ENCODE measurements at places on chromosomes 12 and 14.

DNA sequence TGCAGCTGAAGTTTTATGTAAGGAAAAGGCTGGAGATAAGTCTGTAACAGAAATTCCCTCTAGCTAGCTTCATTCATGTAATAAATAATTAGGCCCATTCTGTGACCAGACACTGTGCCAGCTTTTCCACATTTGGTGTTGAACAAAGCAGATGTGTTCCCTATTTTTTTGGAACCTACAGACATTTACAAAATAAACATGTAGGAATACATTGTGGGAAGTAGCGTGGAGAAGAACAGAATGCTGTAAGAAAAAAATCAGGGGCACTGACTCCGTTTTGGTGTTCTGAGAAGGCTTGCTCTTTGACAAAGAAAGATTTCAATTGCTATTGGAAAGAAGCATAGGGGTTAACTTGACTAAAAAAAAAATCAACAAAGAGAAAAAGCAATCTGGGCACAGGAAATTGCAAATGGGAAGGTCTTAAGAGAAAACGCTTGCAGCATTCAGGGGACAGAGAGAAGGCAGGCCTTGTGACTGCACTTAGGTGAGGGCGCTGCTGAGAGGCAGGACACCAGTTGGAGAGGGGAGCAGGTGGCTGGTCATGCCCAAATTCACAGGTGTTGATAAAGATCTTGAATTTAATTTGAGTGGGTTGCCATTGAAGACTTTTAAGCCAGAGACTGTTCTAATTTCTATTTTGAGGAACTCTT is 4.0 kb downstream of the FAR2 start:
- H3K4me1 ChIP-seq: peaks cover 20% of the 10 kb centered on the region
- no peak for DNase-seq
- no peak overlapping the region for H3K4me3 ChIP-seq
- no peak overlapping the region for H3K27ac ChIP-seq
- H3K36me3 ChIP-seq: no peaks in the 10 kb centered on the region

GRCh38 chr12:19316425-19316824 is 122.9 kb upstream of the AEBP2 start:
- no peaks in the 10 kb centered on the region for H3K36me3 ChIP-seq
- no peak overlapping the region for H3K27ac ChIP-seq
- DNase-seq: no peak
- peaks cover 20% of the 10 kb centered on the region for H3K4me1 ChIP-seq

DNA sequence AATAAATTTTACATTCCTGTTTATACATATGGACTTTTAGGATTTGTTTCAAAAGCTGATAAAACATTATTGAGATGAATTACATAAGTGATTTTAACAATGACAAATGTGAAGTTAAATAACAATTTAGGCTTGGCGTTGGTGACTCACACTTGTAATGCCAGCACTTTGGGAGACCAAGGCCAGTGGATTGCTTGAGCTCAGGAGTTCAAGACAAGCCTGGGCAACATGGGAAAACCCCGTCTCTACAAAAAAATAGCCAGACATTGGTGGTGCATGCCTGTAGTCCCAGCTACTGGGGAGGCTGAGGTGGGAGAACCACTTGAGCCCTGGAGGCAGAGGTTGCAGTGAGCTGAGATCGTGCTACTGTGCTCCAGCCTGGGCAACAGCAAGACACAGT is 7.4 kb downstream of the ACOT2 start:
- H3K36me3 ChIP-seq: peaks cover 19% of the 10 kb centered on the region
- no peaks in the 10 kb centered on the region for H3K27me3 ChIP-seq
- no peak overlapping the region for H3K27ac ChIP-seq

GRCh38 chr14:24674204-24674970 is 40.4 kb upstream of the GZMB start:
- H3K27me3 ChIP-seq: no peaks in the 10 kb centered on the region
- peaks cover 78% of the 10 kb centered on the region for H3K4me1 ChIP-seq
- H3K27ac ChIP-seq: peak overlapping the region; percentile 97
- H3K36me3 ChIP-seq: peaks cover 17% of the 10 kb centered on the region
- peak overlapping the region; percentile 73 for H3K4me3 ChIP-seq

- H3K4me3 ChIP-seq: no peak overlapping the region
- H3K27me3 ChIP-seq: no peaks in the 10 kb centered on the region
- no peak overlapping the region for H3K27ac ChIP-seq
- H3K4me1 ChIP-seq: peaks cover 6% of the 10 kb centered on the region
- no peak for DNase-seq
These were observed 7.5 kb downstream of the CAMKK2 start for GRCh38 chr12:121288986-121289385.
